EL (cell line): ENCODE measurements at places on chromosomes 16 and 17.

- no peak for DNase-seq
Observed at GRCh38 chr17:11598274-11599221, at the start of gene DNAH9. Gene DNAH9 (plus strand): TSS chr17:11598470. CDS start chr17:11598499, 29 bp downstream.

DNA sequence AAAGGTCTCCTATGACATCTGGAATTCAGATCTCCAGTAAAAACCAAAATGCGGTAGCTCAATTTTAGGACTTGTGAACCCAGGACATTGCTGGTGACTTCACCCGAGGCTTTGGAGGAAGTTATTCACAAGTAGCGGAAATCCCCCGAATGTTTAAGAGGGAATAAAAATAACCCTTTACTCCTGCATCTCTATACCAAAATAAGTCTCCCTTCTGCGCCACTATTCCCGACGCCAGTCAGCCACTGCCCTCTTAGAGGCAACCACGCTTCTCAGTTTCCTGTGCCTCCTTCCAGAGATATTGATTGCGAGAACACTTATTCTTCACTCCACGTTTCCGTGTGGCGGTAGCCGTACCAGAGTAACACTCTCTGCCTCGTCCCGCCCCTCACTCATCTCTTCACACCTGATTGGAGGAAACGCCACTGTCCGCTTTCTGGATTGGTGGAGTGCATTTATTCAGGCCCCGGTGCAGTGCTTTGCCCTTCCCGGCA, 27.4 kb downstream of the EMP2 start:
- no peak for DNase-seq

DNA sequence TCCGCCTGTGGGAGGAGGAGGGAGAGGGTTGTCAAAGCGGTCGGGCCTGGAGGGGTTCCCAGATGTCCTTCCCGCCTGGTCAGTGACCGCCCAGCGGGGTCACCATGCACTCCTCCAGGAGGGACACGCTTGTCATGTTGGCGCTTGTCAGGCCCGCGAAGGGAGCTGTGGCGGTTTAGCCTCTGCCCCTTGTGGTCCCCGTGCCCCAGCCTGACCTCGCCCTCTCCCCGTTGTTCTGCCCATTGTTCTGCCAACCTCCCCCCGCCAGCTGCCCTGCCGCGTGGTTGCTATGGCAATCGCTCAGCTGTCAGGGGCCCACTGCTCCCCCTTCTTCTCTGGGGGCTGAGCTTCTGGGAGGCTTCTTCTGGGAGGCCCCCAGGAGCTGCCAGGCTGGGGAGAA, 146.4 kb upstream of the CIBAR2 start:
- no peak for DNase-seq

DNA sequence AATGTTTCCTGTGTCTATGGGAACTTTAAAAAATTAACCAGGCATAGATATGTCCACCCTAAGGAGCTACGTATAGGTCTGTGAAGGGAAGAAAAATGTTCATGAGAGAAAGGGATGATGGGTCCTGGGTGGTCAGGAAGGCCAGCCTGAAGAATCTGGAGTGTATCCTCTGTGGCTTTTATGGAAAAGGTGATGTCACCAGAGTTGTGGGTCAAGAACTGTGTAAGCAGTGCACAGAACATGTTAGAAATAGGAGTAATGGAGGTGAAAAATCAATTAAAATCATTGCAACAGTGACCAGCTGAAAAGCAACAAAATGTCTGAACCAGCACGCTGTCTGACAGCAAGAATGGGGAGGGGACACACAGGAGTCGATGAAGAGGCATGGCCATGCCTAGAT, 68.5 kb downstream of the USP31 start:
- no peak for DNase-seq

GRCh38 chr17:80477647-80478478, 1.5 kb upstream of the NPTX1 start:
- DNase-seq: peak; percentile 44

GRCh38 chr17:82602986-82603710, 45.1 kb downstream of the WDR45B start:
- no peak for DNase-seq

DNA sequence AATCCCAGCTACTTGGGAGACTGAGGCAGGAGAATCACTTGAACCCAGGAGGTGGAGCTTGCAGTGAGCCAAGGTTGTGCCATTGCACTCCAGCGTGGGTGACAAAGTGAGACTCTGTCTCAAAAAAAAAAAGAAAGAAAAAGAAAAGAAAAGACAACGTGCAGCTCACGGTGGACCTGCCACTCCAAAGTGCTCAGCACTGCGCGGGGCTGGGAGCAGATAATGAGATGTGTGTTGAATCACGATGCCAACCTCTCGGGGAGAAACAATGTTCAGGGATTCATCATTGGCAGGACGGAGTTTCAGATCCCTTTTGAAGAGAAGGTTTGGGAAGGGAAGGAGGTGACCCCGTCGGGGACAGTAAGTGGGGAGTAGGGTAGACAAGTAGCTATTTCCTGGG, 19.2 kb downstream of the WFDC1 start:
- no peak for DNase-seq

- no peak for DNase-seq
Observed at GRCh38 chr16:585351-585750, 4.5 kb upstream of the RAB40C start.

- no peak for DNase-seq
Observed at GRCh38 chr16:11326084-11326736, 19.0 kb upstream of the RMI2 start.

DNA sequence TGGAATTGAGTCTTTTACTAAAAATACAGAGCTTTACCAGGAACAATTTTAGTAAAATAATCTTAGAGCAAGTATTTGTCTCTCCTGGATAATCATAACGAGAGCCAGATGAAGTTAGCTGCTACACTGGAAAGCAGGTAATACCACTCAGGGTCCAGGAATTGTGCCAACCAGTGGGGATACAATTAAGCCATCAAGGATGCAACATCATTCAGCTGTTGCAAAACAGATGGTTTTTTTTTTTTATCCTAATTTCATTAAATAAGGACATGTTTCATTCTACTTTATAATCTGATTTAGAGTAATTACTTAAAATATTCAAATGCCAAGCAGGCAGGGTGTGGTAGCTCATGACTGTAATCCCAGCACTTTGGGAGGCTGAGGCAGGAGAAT, 10.2 kb downstream of the MMD start:
- no peak for DNase-seq

- peak; percentile 61 for DNase-seq
Observed at GRCh38 chr16:88455610-88456355, 2.7 kb downstream of the ZFPM1 start.
